ENCODE measurements at places on chromosomes 12 and 14.

- no peak for DNase-seq
These were observed 587 bp upstream of the C12orf75 start for GRCh38 chr12:105329926-105330282.

DNA sequence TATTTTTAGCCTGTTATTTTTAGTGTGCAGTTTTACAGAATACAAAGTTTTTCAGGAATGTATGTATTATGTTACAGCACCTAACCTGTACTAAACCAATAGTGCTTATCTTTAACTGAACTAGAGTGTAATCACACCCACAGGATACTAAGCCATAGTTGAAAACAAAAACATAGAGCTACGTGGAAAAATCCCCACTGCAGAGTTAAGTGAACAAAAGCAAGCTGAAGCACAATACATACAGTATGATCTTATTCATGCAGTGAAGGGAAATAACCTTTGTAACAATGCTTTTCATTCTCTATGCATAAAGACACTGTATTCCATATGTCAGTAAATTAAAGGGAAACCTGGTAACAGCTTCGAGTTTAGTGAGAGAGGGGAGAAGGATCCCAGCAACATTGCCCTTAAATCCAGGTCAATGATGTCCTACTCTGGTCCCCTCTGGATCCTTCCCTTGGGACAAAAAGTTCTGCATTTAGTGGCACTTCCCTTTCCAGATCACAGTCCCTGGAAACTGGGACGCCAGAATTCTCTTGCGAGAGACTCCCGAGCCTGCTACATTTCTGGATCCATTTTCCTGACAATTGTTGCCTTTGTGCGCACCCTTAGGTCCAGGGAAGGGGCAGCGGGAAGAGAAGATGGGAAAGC lies 121.3 kb upstream of the CCND2 start:
- DNase-seq, result no peak

DNA sequence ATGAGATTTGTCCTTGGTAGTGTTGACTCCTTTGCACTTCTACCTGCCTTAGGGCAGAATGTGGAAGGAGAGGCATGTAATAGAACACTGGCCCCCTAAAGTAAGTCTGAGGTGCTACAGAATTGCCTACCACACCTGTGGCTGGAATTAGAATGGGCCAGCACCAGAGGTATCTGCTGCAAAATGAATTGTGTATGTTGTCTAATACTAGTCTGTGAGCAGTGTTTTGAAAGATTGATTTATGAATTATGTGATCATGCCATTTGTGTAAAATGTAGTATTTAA lies 5.7 kb upstream of the STYX start:
- DNase-seq, result no peak

- DNase-seq, result no peak
These were observed 458.3 kb downstream of the ETNK1 start for GRCh38 chr12:23083267-23083666.

- DNase-seq, result no peak
These were observed 146.8 kb downstream of the TMTC2 start for GRCh38 chr12:82833481-82833880.

GRCh38 chr14:61599942-61600341 lies 95.4 kb upstream of the HIF1A start:
- DNase-seq, result no peak

GRCh38 chr14:64931123-64931522 lies 11.4 kb downstream of the GPX2 start:
- no peak for DNase-seq

DNA sequence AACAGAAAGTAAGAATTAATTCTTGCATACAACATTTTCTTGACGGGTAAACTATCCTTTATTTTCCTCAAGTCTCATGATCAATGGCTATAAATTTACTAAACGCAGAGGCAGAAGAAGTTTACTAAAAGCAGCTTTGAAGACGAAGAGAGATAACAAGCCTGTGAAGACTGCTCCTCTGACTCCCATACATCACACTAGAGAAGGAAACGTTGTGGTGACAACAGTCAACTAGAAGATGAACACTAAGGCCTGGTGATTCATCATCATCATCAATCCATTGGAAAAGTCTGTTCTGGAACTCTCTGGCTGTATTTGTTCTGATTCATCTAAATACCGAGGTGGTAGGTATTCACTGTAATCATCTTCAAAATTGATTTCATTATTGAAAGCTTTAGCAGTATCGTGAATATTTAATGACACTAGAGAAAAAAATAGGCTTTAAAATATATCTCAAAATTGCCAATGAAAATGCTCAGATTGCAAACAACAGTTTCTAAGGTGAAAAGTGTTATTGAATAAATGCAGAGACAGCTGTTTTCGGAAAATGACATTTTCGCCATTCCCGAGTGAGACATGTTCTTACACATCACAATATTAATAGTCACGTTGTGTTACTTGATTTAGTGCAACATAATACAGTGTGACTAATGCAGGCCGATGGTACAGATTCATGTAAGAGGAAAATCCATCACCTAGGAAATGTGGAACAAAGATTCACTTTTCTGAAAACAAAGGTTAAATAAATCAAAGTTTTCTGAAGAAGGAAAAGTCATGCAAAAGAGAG lies 260.5 kb downstream of the C12orf50 start:
- DNase-seq, result no peak

- DNase-seq, result no peak
These were observed 73.8 kb upstream of the DCN start for GRCh38 chr12:91256411-91256810.

- no peak for DNase-seq
These were observed 166.6 kb upstream of the PELI2 start for GRCh38 chr14:55951341-55952206.

GRCh38 chr12:126243814-126244440 lies 1178.7 kb downstream of the AACS start:
- no peak for DNase-seq

DNA sequence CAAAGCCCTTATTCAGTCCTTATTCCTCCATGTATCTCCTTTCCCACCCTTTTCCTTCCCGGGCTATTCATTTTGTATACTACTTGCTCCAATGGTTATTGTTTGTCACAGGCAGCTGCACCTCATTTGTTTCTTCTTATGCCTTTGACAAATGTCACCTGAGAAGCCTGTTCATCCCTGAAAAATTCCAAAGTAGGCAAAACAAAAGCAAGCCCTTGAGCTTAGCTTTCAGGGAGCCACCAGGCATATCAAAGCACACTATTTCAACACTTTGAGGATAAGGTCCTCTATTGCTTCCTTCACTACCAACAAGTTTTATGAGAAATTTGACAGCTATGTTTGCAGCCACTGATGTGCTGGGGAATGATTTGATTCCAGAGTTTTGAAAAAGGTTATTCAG lies 738.7 kb upstream of the LMO3 start:
- DNase-seq, result no peak

DNA sequence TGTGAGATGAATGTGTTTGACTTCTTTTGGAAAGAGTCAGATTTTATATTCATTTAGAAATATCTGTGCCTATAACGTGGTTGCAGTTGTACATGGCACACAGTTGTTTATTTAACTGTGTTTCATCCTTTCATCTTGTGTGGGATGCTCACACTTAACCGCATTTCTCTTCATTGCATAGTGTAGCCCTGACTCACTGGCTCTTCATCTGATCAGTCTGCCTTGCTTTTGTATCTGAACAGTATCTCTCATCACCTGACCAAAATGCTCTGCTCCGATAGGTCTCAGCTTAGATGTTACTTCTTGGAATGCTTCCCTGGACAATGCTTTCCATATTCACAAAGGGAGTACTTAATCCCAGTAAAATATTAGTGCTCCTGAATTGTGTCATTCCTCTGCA lies 83.4 kb downstream of the PDE3A start:
- no peak for DNase-seq

Measured in SHP77 (cell line).